ENCODE measurements at places on chromosomes 4 and X. TPM values are rescaled to one million over a fixed set of nuclear protein-coding genes. Genes with fewer than 3 reads are reported as not detected.

The MAGEB1 gene
- total RNA-seq = not detected

The HAUS3 gene
- total RNA-seq = 15.2 TPM

The FAM9B gene
- total RNA-seq = not detected

The CENPE gene
- total RNA-seq = 23.6 TPM

The CAPN6 gene
- total RNA-seq = 0.14 TPM

The TFDP3 gene
- not detected for total RNA-seq

The CXCL11 gene
- total RNA-seq = 0.44 TPM

The NDST3 gene
- total RNA-seq = not detected

The DMRTC1 gene
- not detected for total RNA-seq

The SMR3A gene
- total RNA-seq = not detected

The MAGEA1 gene
- total RNA-seq = not detected

The CLCN4 gene
- total RNA-seq = 0.35 TPM

The CSAG3 gene
- total RNA-seq = not detected

The SYP gene
- 0.28 TPM for total RNA-seq

The CLIC2 gene
- not detected for total RNA-seq

The ADH4 gene
- total RNA-seq = not detected

The CENPVL3 gene
- total RNA-seq = not detected

The PARM1 gene
- 0.07 TPM for total RNA-seq

The GPC4 gene
- total RNA-seq = 2.1 TPM

The ELK1 gene
- 21.9 TPM for total RNA-seq

The DDIT4L gene
- 1.3 TPM for total RNA-seq

The PNCK gene
- total RNA-seq = not detected

The SPACA5 gene
- not detected for total RNA-seq

The METTL14 gene
- total RNA-seq = 27.4 TPM

The GLRA2 gene
- not detected for total RNA-seq

The PLXNB3 gene
- total RNA-seq = 5.3 TPM

The S100P gene
- total RNA-seq = 1.1 TPM

The FANCB gene
- total RNA-seq = 7.1 TPM

The EDA2R gene
- total RNA-seq = 2.9 TPM

The HGFAC gene
- total RNA-seq = not detected

The TMEM150C gene
- 0.14 TPM for total RNA-seq

The FGFR3 gene
- total RNA-seq = 40.6 TPM

The NALF2 gene
- total RNA-seq = 0.95 TPM

The TKTL2 gene
- not detected for total RNA-seq

The HOPX gene
- 4.5 TPM for total RNA-seq

The CCDC149 gene
- total RNA-seq = 3.3 TPM

The SPIN4 gene
- 6.9 TPM for total RNA-seq

Data from foreskin keratinocyte (primary cell).